AG09309 (cell line): ENCODE measurements at places on chromosomes 1 and 21.
A peak's percentile ranks its signal among the peaks of the same experiment; 100 is the strongest.

GRCh38 chr1:165119086-165119485, 237.4 kb downstream of the LMX1A start:
- no peak for DNase-seq

- no peak for DNase-seq
Observed at GRCh38 chr1:12279003-12279402, 49.2 kb downstream of the VPS13D start.

- peak; percentile 5 for DNase-seq
Observed at GRCh38 chr1:246794828-246795671, 70.8 kb downstream of the SCCPDH start.

DNA sequence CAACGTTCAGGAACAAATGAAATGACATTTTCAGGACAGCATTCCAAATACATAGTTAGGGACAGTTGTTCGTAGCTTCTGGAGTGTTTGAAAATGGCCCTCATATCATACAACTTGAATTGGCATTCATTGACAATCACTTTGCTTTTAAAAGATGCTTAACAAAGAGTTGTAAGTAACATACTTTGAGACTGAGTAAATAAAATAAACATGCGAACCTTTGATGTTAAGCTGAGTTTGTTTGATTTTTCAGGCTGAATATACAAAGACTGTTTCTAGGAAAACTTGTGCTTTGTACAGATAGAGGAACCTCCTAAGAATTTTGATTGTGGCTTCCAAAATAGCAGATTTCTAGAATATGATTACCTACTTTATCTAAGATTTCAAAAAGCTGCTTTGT, 45.3 kb downstream of the ITSN1 start:
- DNase-seq = no peak

DNA sequence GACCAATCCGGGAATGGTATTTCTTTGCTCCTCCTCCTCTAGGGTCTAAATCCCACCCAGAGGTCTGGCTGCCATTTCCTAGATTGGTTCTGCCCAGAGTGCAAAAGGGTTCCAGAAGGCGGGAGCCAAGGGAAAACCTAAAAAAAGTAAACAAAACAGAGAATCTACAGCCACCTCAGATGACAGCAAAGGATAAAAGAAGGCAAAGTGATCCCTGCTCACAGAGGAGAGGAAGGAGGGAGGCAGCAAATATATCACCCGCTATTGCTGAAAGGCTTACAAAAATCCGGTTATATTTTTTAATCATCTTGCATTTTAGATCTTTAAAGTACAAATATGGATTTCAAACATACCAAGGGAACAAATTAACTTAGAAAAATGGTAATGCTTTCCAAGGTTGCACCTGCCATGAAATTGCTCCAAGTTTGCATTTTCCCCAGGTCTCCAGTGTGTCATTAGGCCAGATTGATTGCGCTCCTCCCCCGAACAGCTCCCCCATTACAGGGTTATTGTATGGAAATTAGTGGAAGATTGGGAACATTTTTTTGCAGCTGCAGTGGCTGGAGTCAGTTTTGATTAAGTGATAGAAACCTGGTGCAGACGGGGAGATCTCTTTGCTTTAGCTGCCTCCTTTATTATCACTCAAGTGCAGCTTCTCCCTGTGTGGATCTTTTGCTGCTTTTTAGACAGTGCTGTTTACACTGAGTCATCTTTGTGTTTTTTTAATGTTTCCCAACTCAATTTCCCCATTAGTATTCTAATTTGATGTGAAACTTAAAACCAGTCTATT, 280.5 kb upstream of the CAMK1G start:
- no peak for DNase-seq

DNA sequence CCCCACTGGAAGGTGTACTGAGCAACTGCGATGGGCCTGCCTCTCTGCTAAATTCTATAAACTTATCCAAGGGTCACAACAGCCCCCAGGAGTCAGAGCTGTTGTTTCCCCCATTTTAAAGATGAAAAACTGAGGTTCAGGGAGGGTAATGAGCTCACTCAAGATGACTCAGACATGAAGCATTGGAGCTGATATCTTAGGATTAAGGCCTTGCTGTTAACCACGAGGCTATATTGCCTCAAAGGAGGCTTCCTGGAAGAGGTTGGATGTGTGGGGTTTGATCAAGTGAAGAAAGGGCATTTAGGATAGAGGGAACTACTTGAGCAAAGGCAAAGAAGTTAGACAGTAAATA, 6.7 kb downstream of the LDLRAP1 start:
- DNase-seq = no peak

DNA sequence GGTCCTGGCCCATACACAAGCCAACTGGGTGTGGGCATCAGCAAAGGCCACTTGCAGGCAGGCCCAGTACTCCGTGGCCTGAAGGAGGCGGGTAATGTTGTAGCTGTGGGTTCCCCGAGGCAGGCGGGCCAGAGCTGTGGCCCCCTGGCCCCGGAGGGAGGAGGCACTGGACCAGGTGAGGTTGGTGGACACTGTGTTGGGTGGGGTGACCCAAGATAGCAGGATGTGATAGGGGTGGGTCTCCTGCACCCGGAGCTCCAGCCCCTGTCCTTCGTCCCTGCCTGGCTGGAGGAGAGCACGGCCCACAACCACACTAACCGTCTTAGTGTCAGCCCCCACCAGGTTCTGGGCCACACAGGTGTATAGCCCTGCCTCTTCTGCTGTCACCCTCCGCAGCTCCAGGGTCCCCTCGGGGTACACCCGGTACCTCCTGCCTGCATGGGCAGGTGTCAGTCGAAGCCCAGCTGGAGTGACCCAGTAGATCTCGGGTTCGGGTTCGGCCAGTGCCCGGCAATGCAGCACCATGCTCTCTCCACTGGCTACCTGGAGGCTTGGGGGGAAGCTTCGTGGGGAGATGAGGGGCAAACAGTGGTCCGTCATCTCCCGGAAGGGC, 67.3 kb downstream of the LRRN2 start:
- DNase-seq = no peak

DNA sequence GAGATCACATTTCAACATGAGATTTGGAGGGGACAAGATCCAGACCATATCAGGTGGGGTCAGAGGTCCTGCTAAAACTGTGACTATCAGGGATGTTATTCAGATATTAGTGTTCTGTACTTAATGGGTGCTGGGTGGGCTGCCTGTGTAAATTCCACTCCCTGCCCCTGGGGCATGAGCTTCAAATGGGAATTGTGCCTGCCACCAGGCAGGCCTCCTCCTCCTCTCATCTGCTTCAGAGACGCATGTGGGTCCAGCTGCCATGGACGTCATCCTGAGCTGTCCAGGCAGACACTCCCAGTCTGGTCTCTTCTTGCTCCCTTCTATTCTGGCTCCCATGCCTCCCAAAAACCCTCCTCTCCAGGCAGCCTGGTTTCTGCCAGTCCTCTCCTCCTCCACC, 10.4 kb downstream of the QSOX1 start:
- no peak for DNase-seq

- DNase-seq = no peak
Observed at GRCh38 chr1:179001451-179001850, 24.2 kb upstream of the FAM20B start.

DNA sequence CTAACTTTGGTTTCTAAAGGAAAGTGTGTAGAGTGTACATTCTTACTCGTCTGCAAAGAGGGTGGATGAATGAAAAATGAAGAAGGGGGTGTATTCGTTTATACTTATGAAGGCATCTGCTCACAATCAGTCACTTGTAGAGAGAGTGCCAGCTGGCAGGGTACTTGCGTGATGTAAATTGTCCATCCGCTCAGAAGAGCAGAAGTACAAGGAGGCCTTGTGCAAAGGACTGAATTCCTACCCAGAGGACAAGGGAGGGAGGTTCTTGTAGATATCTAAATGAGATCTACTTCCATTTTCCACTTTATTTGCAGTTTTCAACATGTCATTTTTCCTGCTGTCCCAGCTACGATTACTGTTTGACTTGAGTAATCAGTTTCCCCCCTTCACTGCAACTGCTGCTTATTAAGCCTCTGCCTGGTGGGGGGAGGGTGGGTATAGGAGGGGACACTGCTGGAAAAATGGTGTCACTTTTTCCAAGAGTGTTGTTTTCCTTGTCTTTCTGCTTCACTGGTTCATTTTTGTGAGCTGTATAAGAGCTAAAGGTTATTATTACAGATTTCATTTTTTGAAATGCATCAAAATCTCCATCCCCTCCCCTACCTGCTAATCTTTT, 67.3 kb downstream of the LAMC1 start:
- DNase-seq = no peak

- no peak for DNase-seq
Observed at GRCh38 chr1:185014941-185015340, 30.4 kb upstream of the RNF2 start.

GRCh38 chr21:42285569-42286245, 29.5 kb downstream of the TFF3 start:
- no peak for DNase-seq

- DNase-seq = no peak
Observed at GRCh38 chr1:36751525-36751924, 268.8 kb upstream of the CSF3R start.

DNA sequence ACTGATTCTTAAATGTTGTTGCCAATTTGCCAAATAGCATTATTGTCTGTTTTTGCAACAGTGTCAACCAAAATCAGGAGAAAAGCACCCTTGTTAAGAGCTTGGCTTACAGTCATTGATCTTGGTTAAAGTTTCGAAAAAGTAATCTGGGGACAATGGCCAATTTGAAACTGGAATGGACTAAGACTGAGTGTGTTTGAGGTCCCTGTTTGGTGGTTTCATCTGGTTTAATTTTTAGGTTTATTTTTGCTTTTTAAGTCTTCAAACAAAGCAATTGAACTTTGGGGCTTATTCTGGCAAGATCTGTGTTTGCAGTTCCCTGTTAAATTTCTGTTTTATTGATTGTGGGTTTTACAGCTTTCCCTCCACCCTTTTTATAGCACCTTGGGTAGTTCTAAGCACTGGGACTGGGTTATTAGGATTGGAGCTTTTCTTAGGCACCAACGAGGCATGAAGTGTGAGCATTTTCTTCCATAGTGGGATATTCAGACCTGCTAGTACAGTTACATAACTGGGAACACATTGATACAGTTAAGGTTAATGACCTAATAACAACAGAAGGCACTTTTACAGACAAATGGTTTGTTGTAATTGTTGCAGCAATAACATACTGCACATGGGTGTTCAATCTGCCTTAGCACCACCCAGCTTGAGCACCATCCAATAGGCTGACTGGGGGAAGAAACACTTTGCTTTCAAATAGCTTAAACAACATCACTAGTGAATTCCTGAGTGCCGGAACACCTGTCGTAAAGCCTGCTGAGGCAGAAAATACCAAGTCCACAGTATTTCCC, 40.6 kb upstream of the MAP10 start:
- no peak for DNase-seq

GRCh38 chr1:182633657-182634281, 29.6 kb upstream of the RGS16 start:
- DNase-seq = no peak

GRCh38 chr1:36620142-36620541, 137.4 kb upstream of the CSF3R start:
- no peak for DNase-seq

GRCh38 chr1:48775831-48776392, 779 bp downstream of the BEND5 start:
- DNase-seq = no peak

DNA sequence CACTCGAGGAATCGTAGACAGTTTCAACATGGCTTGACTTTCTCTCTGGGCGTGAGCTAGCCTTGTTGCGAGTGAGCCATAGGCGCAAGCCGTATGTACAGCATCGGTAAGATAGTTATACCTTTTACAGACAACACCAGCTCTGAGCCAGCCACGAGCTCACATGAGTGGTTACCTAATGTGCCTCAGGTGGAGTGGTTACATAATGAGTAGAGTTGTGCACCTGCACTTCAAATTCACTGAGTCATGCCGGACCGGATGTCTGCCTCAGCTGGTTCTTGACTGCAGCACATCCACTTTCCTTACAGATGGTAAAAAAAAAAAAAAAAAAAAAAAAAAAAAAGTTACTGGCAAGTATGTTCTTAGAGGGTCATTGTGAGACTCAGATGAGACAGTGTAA, 360.4 kb upstream of the NR5A2 start:
- no peak for DNase-seq

DNA sequence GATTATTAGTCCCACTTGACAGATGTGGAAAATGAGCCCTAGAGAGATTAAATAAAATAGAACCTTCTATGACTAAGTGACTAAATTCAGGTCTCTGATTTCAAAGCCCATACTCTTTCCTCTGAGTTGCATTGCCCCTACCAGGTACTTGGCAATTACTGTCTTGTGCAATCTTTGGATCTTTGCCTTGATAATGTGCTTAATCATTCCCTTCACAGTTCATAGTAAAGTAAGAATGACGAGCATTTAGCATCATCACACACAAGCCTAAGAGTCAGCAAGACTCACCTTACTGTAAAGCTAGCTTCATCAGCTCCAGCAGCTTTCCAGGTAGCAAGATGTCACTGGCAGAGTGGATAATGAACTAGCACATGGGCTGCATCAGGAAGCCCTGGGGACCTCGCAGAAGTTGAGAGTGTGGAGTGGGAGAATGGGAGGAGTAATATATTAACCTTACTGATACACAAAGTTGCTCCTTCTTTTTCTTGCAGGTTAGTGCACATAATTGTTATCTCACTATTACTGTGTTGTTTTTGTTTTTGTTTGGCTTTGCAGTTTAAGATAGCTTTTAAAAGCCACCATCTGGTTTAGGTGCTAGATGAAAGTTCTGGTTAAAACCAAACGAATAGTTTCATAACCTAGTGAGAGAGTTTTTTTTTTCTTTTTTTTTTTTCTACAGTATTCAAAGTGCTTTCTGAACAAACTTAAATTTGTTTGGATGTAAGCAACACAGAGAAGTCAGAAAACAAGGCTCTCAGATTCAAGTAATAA, 71.8 kb downstream of the PBX1 start:
- DNase-seq = no peak

DNA sequence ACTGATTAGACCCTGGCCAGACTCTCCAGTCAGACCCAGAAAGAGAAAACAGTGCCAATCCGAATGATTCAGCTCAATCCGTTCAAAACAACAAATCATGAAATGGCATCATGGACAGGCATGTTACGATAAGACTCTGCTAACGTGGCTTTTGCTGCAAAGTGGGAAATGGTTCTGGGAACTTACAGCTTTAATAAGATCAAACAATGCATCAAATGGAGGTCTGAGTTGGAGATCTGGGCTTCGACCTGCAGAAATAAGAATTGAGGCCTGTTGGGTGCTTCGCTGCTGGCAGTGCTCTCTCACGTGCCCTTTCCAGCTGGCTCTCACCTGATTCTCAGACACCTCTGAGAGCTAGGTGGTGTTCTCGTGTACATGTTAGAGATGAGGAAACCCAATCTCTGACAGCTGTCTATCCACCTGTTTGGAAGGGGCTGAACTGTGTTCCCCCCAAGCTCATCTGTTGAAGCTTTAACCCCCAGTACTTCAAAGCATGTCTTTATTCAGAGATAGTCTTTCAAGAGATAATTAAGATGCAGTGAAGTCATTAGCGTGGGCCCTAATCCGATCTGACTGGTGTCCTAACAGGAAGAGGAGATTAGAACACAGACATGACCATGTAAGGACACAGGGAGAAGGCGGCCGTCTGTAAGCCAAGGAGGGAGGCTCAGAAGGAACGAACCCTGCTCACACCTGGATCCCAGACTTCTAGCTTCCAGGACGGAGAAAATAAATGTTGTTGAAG, 45.5 kb upstream of the ETS2 start:
- DNase-seq = no peak

DNA sequence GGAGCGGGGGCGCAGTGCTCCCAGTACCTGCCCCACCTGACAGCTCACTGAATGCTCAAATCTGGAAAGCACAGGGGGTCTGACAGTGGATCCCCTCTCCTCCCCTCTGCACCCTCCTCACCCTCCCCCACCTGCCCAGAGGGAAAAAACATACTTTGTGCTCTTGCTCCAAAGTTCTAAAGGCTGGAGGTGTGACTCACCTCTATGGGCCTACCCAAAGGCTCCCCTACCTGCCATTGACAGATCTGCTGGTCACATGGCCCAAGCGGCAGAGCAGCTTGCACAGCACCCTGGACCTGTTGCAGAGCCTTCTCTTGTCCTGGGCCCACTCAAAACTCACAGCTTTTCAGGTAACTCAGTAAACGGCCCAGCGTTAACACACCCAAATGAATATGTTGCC, 55.7 kb downstream of the ADSS2 start:
- no peak for DNase-seq
